ENCODE measurements at places on chromosomes 7 and 10. TPM values are rescaled to one million over a fixed set of nuclear protein-coding genes. Genes with fewer than 3 reads are reported as not detected.

Gene EMX2
- total RNA-seq: not detected

Gene DDX50
- total RNA-seq: 66.0 TPM

DNA sequence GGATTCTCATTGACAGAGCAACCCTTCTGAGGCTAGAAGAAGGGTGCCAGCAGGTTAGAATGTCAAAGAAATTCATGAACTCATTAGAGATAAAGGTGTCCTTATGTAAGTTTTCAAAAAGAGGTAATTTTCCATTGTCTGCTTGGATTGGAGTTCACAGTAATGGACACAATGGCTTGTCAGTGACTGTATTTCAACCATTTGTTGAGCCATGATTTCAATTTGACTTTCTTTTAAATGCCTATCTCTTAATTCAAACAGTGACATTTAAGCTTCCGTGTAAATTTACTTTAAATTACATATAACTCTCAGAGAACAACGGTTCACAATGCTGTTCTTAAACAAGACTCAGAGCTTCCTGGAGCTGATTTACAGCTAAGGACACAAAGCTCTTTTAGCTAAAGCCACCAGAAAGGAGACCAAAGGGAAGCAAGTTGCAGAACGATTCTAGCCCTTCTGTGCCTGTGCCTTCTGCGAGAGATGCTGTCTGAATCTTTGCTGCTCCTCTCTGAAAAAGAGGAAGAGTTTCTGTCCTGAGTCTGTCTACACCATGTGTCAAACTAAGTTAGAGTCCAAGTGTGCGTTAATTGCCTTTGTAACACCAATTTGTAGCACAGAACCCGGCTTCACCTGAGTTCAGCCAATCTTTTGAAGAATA lies 42.2 kb upstream of the PFKP start:
- DNase-seq: no peak

DNA sequence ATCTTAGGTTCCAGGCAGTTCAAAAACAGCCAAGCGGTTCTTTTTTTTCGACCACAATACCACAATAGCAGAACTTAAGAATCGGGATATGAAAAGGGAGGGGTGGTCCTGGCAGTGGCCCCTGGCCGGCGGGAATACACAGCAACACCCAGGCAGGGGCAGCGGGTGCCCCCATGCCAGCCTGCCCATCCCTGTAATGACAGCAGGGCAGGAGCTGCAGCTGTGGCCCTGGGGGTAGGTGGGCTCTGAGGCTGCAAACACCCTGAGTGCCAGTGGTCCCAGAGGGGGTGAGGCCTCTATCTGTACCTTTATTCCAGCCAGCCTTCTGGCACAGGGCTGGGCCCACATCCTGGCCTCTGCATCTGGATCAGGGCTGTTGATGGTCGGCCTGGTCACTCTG lies 247.4 kb downstream of the SEMA3D start:
- DNase-seq: no peak

Measured in activated naive CD4-positive, alpha-beta T cell treated with anti-CD3 and anti-CD28 coated beads for 36 hours (primary cell).